Renal cortex interstitium (tissue), 15 donors: ENCODE measurements at places on chromosomes 13 and 19. TPM values are rescaled to one million over a fixed set of nuclear protein-coding genes. Genes with fewer than 3 reads are reported as not detected.

- no peak for DNase-seq
Observed at GRCh38 chr19:4088975-4089374, 22.3 kb upstream of the ZBTB7A start.

DNA sequence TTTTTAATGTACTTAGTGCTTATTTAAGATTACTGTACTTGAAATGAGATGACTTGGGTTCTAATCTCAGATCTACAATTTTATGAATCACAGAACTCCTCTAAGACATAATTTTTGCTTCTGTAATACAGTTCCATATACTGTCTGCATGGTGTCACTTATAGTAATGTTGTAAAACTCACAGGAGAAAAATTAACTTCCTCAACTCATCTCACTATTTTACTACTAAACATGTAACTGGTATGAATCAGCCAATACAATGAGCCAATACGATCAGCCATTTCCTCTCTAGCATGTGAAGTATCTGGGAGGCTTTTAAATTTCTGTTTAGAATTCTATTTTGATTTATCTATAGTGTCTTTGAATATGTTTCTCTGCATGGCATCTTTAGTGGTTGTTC, 85.3 kb downstream of the NHLRC3 start:
- DNase-seq, result no peak

DNA sequence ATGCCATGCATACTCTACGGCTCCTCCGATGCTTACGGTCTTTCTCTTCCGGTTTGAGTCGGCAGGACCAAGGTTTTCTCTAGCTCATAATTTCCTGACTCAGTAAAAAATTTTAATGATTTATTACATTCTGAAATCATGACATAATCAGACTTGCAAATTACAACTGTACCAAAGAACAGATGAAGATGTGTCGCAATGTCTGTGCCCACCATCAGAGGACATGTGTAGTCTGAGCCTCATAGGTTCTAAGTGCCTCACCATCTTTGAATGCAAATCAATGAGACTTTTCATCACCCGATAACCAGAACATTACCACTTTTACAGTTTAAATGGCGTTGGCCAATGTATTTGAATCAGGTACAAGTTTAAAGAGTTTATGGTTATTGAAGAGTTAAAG, 213.1 kb downstream of the NHLRC3 start:
- no peak for DNase-seq

DNA sequence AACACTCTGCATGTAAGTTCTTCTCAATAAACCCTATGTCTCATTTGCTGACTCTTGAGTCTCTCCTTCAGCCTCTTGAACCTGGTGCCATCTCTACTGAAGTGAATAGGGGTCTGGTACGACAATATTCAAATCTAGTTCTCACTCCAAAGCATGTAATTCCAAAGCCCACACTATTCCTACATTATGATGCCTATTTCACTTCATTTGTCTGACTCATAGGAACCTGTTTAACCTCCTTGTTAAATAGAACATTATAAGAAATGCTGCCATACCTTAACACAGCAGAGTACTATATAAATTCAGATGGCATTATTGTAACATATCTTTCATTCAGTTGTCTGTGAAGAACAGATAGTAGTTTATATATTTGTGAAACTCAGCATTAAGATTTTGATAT, 67.1 kb downstream of the STARD13 start:
- no peak for DNase-seq

DNA sequence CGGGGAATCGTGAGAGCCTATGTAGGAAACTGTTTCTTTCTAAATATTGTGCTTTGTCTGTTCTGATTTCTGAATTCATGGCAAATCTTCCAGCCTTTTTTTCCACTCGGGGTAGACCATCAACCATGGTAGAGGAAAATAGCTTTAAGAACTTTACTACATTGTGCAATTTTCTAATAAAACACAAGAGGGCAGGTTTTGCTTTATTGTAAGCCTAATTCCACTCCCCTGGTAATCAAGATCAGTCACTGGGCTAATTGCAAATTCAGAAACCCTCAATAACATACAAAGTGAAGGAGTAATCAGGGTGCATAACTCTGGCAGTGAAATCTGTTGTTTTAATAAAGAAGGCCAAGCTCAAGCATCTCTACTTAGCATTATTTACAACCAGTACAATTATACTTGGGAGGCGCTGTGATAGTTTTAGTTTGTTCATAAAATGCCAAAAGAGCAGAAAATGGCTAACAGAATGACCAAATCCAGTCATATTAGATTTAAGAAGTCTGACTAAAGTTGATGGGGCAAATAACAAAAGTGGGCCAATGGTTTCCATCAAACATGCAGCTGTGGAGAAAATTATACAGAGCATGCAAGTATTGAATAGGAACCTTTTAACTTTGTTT, 43.8 kb downstream of the DCT start:
- peak; percentile 38 for DNase-seq

DNA sequence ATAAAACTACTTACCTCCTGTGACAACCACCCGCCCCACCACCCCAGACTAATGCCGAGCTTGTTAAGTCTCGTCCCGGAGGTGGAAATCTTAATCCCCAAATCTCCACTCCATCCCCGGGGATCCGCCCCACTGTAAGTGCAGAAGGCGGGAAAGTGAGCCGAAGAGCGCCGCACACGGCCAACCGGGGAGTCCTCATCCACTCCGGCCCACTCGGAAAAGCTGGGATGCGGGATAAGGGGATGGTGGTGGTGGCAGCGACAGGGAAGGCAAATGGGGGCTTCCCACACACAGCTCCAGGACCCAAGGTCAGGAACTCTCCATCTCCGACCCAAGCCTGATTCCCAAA, 621 bp downstream of the FBL start:
- no peak for DNase-seq

GRCh38 chr13:99812625-99813024, 158.9 kb downstream of the ZIC5 start:
- DNase-seq, result no peak

GRCh38 chr19:10452726-10453618, 32.6 kb downstream of the PDE4A start:
- no peak for DNase-seq

GRCh38 chr13:73074926-73075325, 16.1 kb downstream of the KLF5 start:
- no peak for DNase-seq

- no peak for DNase-seq
Observed at GRCh38 chr13:37811441-37811840, 58.1 kb downstream of the TRPC4 start.

DNA sequence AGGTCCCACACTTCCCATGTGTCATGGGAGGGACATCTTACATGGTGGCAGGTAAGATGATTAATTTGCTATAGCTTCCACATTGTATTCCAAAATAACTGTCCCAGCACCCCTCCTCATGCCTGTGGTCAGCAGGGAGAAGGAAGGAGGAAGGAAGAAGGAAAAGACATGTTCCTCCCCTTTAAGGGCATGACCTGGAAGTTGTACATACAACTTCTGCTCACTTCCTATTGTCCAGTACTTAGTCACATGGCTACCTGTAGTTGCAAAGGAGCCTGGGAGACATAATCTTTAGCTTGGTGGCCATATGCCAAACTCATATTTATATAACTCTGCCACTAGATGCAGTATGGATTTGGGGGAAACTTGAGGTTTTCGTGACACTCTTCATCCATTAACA, 17.6 kb upstream of the CASP14 start:
- DNase-seq, result no peak

DNA sequence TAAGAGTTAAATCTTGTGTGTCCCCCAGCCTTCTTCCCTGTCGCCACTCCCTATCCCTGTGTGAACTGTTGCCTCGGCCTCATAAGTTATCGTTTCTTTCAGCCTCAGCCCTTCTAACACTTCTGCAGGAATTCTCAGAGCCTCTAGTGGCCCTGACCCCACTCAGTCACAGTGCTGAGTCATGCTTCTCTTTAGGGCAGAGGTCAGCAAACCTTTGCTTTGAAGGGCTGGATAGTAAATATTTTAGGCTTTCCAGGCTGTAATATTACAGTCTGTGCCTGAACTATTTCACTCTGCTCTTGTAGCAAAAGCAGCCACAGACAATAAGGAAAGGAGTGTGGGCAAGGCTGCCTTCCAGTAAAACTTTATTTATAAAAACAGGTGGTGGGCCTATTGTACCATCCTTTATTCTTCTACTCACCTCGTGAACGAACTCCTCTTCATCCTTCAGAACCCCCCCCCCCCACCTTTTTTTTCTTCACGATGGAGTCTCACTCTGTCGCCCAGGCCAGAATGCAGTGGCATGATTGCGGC, 22.1 kb downstream of the MYO9B start:
- DNase-seq, result no peak

GRCh38 chr19:57377498-57378146, 12.0 kb upstream of the ZNF548 start:
- DNase-seq, result no peak

GRCh38 chr13:76969488-76970365, 21.4 kb downstream of the ACOD1 start:
- DNase-seq, result no peak

DNA sequence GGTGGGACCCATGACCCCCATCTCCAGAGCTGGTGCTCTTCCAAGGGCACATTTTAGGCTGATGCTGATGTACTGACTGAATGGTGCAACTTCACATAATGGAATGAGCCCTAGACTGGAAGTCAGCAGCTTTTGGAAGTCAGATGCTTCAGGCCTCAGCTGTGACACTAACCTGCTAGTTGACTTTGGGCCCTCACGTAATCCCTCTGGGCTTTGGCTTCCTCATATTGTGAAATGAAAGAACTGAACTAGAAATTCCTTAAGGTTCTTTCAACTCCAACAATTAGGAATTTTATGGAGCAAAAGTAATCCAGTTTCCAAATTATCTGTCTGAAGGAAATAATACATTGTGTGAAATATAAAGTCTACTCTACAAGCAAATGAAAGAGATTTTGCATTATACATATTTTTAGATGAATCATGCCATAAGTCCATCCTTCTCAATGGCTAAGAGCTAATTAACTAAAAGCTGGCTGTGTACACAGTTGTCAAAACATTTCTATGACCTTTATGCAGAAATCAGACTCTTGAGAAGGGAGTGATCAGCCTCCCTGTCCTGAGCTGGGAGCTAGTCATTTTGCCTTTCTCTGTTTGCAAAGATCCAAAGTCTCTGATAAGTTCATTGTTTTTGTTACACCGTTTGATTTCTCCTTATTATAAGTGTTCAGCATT, 204.2 kb downstream of the DCLK1 start:
- no peak for DNase-seq

- DNase-seq, result no peak
Observed at GRCh38 chr13:20140487-20140886, 20.4 kb downstream of the GJA3 start.

DNA sequence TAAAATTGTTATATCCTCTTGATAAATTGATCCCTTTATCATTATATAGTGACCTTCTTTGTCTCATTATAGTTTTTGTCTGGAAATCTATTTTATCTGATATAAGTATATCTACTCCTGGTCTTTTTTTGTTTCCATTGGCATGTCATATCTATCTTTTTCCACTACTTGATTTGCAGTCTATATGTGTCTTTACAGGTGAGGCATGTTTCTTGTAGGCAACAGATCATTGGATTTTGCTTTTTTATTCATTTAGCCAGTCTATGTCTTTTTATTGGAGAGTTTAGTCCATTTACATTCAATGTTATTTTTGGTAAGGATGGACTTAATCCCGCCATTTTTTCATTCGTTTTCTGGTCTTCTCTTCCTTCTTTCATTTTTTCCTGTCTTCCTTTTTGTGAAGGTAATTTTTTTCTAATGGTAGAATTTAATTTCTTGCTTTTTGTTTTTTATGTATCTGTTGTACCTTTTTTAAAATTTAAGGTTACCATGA, 13.5 kb upstream of the ZNF823 start:
- no peak for DNase-seq

GRCh38 chr19:27822336-27822735, 1390.6 kb downstream of the UQCRFS1 start:
- DNase-seq, result no peak

DNA sequence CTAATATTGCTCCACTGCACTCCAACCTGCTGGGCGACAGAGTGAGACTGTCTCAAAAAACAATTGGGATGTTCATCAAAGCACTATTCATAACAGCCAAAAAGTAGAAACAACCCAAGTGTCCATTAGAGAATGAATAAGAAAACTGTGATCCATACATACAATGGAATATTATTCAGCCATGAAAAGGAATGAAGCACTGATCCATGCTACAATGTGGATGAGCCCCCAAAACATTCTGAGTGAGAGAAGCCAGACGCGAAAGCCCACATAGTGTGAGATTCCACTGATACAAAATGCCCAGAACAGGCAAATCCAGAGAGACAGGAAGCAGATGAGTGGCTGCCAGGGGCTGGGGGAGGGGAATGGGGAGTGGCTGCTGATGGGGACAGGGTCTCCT, 16.0 kb downstream of the KLF2 start:
- no peak for DNase-seq

DNA sequence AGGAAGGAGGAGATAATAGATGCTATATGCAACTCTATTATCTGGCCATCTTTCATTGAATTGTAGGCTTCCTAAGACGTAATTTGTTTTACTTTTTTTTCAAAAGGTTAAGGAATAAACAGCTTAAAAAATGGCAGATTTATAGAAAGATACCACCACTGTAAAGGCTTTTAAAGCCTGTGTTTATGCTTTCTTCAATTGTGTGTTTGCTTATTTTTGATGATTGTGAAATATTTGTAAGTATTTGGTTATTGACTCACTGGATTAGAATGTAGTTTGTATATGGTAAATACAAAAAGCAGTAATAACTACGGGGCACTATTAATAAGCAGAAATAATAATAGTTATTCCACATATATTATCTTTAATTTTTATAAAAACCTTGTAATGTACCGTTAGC, 437.9 kb downstream of the KLF5 start:
- no peak for DNase-seq

GRCh38 chr19:50239921-50240590, 36.6 kb downstream of the MYH14 start:
- DNase-seq, result no peak

DNA sequence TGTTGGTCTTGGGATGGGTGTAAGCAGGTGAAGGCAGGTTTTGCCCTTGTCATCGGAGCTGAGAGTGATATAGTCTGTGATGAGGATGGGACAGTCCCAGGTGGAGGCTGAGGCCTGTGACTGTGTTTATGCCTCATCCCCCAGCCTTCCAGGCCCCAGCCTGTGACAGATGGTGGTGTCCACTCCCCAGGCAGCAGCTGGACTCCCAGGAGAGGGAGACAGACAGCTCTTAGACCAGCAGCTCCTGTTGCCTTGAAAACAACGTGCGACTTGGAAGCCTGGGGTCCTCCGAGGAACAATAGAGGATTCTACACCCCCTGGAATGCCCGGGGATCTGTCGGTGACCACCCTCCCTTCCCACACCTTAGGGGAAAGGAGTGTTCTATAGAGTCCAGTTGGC, 63.8 kb downstream of the CHST8 start:
- DNase-seq, result no peak

- DNase-seq, result no peak
Observed at GRCh38 chr13:21013682-21014038, 47.7 kb downstream of the LATS2 start.

- no peak for DNase-seq
Observed at GRCh38 chr19:18475762-18476331, 37.9 kb upstream of the ISYNA1 start.

- DNase-seq, result no peak
Observed at GRCh38 chr13:24038841-24039330, 121.6 kb upstream of the SPATA13 start.

GRCh38 chr13:60158321-60158801, 5.4 kb downstream of the DIAPH3 start:
- no peak for DNase-seq

- DNase-seq, result no peak
Observed at GRCh38 chr13:37927561-37927960, 58.0 kb upstream of the TRPC4 start.

Gene WTIP
- polyA plus RNA-seq, result 30.6 TPM

Gene EBI3
- 0.82 TPM for polyA plus RNA-seq

Gene SULT2B1
- 0.33 TPM for polyA plus RNA-seq

Gene MAMSTR
- 6.5 TPM for polyA plus RNA-seq

Gene KIR3DL1
- polyA plus RNA-seq, result not detected

Gene CPAMD8
- 55.6 TPM for polyA plus RNA-seq

Gene FGF9
- 18.6 TPM for polyA plus RNA-seq

Gene RNF225
- polyA plus RNA-seq, result not detected
